ENCODE measurements at places on chromosomes 12 and 14.
A peak's percentile ranks its signal among the peaks of the same experiment; 100 is the strongest.

- H3K4me1 ChIP-seq: no peaks in the 10 kb centered on the region
- DNase-seq: no peak
- H3K4me3 ChIP-seq: no peak overlapping the region
- H3K27ac ChIP-seq: no peak overlapping the region
- no peaks in the 10 kb centered on the region for H3K27me3 ChIP-seq
Measured at GRCh38 chr14:51419685-51420084, 179.6 kb downstream of the TMX1 start.

GRCh38 chr14:41824441-41824840, 217.8 kb downstream of the LRFN5 start:
- no peak overlapping the region for H3K4me3 ChIP-seq
- H3K27ac ChIP-seq: no peak overlapping the region
- DNase-seq: no peak
- H3K36me3 ChIP-seq: no peaks in the 10 kb centered on the region
- H3K4me1 ChIP-seq: no peaks in the 10 kb centered on the region

DNA sequence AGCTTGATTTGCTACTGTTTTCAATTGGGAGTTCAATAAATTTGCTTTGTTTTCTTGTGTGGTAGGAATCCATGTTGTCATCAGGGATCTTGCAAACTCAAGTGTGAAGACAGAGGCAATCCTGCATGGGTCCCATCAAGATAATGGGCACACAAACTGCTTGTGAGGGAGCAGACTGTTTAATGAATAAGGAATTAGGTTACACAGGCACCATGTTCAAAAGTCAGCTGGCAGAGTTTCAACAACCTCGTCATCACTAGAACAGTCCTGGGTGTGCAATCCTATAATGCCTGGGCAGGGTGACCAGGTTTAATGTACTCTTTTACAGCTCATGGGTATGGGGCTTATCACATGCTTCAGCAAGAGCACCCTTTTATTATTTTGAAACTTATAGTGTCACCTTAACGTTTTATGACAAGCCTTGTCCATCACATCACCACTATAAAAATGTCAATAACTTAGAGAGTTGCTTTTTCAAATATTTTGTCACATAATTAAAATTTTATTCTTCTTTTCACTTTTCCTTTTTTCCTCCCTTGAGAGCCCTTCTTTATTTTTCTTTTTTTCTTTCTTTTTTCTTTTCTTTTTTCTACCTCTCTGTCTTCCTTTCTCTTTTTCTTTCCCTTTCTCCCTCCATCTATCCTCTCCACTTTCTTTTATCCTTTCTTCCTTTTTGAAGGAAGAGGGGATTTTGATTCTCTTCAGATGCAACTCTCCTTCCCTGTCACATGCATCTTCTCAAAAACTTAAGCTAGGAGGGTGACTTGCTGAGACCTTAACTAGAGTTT, 252.2 kb upstream of the ATP2B1 start:
- H3K27ac ChIP-seq: no peak overlapping the region
- H3K36me3 ChIP-seq: no peaks in the 10 kb centered on the region
- no peak overlapping the region for H3K4me3 ChIP-seq
- H3K27me3 ChIP-seq: no peaks in the 10 kb centered on the region

- no peaks in the 10 kb centered on the region for H3K36me3 ChIP-seq
- no peak overlapping the region for H3K4me3 ChIP-seq
- DNase-seq: no peak
- H3K4me1 ChIP-seq: no peaks in the 10 kb centered on the region
- H3K27me3 ChIP-seq: no peaks in the 10 kb centered on the region
- H3K27ac ChIP-seq: no peak overlapping the region
Measured at GRCh38 chr12:81644503-81644902, 114.6 kb downstream of the PPFIA2 start.

GRCh38 chr14:68622856-68623255, 170.0 kb downstream of the ZFP36L1 start:
- DNase-seq: peak; percentile 28
- H3K4me1 ChIP-seq: no peaks in the 10 kb centered on the region
- H3K27me3 ChIP-seq: no peaks in the 10 kb centered on the region
- no peaks in the 10 kb centered on the region for H3K36me3 ChIP-seq

GRCh38 chr12:115223322-115223721, 539.3 kb upstream of the TBX3 start:
- H3K4me1 ChIP-seq: no peaks in the 10 kb centered on the region
- no peaks in the 10 kb centered on the region for H3K27me3 ChIP-seq
- H3K4me3 ChIP-seq: no peak overlapping the region
- H3K36me3 ChIP-seq: no peaks in the 10 kb centered on the region

DNA sequence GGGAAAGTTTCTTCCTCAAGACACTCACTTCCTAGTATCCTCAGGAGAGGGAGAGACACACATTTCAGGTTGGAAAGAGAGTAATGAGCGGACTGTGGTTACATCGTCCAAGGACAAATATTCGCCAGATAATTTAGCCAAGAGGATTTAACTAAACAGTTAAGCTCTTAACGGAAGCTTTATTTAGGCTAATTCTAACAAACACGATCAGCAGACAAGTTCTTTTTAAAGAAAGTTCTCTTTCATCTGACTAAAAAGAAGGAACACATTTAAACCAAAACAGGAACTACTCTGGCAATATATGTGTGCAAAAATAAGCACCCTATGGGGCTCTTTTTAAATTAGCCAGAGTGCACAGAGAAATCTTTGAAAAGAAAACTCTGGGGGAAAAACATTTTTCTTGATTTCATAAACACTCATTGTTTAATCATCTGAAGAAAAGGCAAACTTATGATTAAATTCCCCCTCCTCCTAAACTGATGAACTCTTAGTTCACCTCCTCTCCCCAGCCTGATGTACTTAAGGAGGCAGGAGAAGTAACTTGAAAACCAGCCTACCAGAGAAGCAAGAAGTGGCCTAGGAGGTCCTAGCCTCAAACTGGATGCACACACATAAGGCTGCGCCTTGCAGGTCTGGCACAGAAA, 13.3 kb upstream of the BTG1 start:
- H3K27me3 ChIP-seq: no peaks in the 10 kb centered on the region
- no peaks in the 10 kb centered on the region for H3K36me3 ChIP-seq
- H3K4me1 ChIP-seq: no peaks in the 10 kb centered on the region
- H3K4me3 ChIP-seq: no peak overlapping the region

DNA sequence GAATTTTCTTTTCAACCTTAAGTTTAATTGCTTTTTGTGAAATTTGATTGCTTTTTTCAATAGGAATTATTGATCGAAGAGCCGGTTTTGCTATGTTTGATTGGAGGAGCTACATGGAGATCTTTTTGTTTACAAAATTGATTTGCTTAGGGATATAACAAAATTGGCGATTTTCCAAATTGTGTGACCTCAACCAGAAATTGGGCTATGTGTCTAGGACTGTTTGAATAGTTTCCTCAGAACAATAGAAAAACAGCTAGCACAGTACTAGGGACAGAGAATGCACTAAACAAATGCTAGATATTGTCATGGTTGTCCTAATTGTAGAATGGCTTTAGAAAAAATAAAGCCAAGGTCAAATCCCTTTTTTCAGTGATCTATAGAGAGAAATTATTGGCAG, 2.4 kb downstream of the SLC17A8 start:
- no peak overlapping the region for H3K27ac ChIP-seq
- no peaks in the 10 kb centered on the region for H3K4me1 ChIP-seq
- DNase-seq: no peak
- H3K4me3 ChIP-seq: no peak overlapping the region
- H3K36me3 ChIP-seq: no peaks in the 10 kb centered on the region

GRCh38 chr12:74985293-74985985, 224.2 kb downstream of the KCNC2 start:
- H3K27ac ChIP-seq: no peak overlapping the region
- H3K4me1 ChIP-seq: no peaks in the 10 kb centered on the region
- H3K27me3 ChIP-seq: no peaks in the 10 kb centered on the region
- DNase-seq: no peak
- H3K36me3 ChIP-seq: no peaks in the 10 kb centered on the region

- no peak overlapping the region for H3K4me3 ChIP-seq
- H3K4me1 ChIP-seq: peaks cover 14% of the 10 kb centered on the region
- H3K27me3 ChIP-seq: no peaks in the 10 kb centered on the region
- H3K36me3 ChIP-seq: no peaks in the 10 kb centered on the region
Measured at GRCh38 chr12:93784339-93785086, 107.3 kb downstream of the CRADD start.

DNA sequence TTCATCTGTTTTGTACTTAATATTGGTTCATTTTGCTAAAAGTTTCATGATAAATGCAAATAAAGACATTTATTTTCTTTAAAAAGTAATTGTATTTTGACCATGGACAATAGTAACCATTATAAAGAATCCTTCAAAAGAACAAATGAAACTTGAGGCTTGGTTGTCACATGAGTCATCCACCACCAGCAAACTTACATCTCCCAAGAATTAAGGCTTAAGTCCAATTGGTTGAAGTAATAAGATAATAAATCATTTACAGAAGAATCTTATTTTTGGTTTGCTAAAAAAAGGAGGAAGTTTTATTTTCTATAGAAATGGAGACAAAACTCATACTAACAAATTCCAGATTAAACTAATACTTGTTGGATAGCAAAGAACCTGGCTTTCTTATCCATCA, 84.8 kb upstream of the KITLG start:
- no peak overlapping the region for H3K4me3 ChIP-seq
- no peak overlapping the region for H3K27ac ChIP-seq
- no peaks in the 10 kb centered on the region for H3K36me3 ChIP-seq
- H3K4me1 ChIP-seq: no peaks in the 10 kb centered on the region
